Stimulated activated CD4-positive, alpha-beta T cell treated with anti-CD3 and anti-CD28 coated beads, Interleukin-4, amount 100 ng/mL, for 4 hours (primary cell): ENCODE measurements at places on chromosomes 6 and 20.

DNA sequence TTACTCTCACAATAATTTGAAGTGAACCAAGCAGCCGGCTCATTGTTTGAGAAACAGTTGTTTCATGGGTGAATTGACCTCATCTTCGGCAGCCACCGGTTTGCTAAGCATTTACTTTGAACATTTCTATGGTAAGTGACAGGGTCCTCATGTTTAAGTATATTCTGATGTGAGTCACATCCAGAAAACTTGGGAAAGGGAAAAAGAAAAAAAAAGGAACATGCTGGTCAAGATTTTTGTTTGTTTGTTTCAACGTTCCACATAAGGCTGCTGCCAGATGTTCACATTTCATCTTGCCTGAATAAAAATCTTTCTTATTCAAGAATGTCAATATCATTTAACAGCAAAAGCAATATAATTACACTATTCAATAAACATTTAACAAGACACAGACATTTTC is 55.0 kb upstream of the EXOC2 start:
- no peak for DNase-seq

GRCh38 chr6:126701676-126702560 is 362.0 kb downstream of the CENPW start:
- DNase-seq, result no peak

GRCh38 chr6:139587469-139587868 is 213.0 kb upstream of the CITED2 start:
- DNase-seq, result no peak

DNA sequence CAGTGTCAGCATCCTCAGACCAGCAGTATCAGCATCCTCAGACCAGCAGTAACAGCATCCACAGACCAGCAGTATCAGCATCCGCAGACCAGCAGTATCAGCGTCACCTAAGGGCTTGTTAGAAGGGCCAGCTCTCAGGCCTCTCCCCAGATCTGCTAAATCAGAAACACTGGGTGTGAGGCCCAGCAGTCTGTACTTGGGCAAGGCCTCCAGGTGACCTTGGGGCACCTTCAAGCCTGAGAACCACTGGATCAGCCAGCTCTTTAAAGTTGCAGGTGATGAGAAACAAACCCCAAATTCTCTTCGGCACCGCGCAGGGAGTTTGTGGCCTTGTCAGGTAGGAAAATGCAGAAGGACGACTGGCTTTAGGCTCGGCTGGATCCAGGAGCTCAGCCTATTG is 290.5 kb upstream of the CDH4 start:
- DNase-seq, result no peak

DNA sequence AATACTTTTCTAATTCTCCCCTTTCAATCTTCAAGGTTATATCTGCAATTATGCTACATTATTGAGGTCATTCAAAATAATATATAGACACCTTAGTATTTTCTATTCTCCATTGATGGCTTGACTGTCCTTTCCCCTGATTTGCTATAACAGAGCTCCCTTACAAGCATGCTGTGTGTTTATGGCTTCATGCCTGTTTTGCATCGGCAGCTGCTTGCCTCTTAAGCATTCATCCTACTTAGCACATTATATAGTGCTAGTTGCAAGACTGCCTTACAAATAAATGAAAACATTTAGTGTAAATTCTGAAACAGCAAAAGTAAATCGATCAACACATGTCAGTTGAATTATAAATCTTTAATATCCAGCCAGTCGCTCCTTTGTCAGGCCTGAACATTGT is 476.2 kb upstream of the POU3F2 start:
- no peak for DNase-seq

DNA sequence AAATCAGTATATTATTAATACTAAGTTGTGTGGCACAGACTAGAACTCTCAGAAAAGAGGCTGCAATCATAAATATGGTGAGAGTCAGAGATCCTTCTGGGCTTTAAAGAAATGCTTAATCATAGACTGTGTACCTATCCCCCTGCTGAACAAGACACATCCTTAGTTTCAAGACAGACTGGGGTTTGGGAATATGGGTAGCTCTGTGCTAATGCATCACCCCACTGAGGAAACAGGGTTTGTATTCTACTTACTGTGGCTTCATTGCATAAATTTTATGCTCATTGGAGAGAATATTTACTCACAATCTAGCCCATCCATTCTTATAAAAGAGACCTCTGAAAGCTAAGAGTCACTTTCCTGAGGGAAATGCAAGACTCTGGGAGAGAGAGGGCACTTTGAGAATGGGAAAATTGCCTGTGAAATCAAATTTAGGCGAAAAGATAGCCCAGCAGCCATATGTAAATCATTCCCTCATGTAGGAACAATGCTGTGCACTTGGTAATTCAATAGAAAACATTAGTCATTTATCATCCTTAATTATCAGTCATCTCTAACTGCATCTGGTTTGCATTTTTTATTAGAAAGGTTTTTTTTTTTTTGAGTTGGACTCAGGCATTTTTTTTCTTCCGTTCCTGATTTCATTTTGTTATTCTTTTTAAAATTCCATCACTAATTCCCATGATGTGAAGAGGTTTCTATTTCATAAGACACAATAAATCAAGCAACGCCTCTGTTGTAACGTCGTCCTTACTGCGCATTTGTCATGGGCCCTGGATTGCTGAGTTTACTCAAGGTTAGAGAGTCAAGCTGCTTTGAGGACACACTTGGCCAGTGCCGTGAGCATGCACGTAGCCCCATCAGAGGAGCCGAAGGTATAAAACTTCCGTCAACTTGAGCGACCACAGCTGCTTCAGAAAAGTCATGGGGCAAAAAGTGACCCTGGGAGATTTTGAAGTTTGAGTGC is 91.8 kb downstream of the TRMT11 start:
- no peak for DNase-seq

DNA sequence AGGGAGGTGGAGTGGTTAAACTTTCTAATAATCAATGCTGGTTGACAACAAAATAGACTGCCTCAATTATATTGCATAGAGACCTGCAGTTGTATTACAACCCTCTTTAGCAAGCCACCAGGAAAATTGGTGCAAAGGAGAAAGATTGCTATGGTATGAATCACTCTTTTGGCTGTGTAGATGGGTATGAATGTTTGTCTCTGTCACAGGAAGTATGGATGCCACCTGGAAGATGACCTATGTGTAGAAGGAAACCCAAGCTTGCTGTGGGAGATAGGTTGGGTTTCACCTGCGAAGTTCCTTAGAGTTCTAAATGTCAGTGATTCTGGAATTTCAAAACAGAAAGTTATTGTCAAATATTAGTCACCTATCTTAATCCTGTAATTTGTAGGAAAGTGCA is 134.6 kb downstream of the SOBP start:
- no peak for DNase-seq

DNA sequence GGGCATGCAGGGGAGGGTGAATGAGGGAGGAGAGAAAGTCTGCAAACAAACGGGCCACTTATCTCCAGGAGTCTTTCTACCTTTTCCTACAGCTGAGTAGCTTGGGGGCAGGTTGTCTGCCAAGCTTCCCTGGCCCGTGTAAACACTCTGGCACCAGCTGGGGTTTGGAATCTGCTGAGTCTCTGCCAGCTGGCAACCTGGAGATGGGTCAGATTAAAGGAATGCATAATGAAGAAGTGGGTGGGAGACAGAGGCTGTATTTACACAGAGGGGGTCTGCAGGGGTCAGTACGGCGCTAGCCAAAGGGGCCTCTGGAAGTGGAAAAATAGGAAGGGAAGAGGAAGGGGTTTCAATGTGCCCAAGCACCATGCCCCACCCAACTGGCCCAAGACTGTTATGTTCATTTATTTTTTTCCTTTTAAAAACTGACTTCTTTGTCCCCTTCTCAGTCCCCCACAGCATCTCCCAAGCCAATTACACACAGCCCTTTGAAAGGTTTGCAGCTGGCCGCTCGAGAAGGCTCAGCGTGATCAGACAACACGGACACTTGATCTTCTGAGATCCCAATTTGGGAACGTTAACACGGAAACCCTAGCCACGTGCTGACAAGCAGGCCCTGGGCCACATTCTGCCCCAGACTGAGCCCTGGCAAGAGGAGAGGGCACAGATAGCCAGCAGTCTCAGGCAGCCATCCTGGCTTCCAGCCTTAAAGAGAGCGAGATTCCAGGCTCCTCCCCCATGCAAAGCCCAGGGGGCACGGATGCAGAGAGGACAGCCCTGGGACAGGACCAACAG is 25.2 kb downstream of the TRAM2 start:
- DNase-seq, result no peak

- no peak for DNase-seq
Measured at GRCh38 chr6:42978487-42978838, 518 bp downstream of the PEX6 start.

GRCh38 chr6:54112151-54112650 is 958 bp downstream of the MLIP start:
- DNase-seq, result no peak

GRCh38 chr20:53124803-53125202 is 152.6 kb downstream of the TSHZ2 start:
- no peak for DNase-seq

DNA sequence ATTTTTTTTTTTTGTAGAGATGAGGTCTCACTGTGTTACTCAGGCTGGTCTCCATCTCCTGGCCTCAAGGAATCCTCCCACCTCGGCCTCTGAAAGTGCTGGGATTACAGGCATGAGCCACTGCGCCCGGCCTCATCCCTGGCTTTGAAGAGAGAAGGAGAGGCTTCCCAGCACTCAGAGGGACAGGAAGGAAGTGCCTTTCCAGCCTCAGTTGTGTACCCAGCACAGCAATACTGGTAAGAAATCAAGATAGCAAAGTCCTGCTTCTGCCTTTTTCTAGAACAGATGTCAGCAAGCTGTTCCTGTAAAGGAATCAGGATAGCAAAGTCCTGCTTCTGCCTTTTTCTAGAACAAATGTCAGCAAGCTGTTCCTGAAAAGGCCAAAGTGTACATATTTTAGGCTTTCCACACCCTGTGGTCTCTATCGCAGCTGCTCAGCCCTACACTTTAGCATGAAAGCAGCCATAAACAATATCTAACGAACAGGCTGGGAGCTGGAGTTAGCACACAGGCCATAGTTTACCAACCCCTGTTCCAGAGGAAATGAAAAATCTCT is 6.3 kb upstream of the PLTP start:
- DNase-seq, result no peak

DNA sequence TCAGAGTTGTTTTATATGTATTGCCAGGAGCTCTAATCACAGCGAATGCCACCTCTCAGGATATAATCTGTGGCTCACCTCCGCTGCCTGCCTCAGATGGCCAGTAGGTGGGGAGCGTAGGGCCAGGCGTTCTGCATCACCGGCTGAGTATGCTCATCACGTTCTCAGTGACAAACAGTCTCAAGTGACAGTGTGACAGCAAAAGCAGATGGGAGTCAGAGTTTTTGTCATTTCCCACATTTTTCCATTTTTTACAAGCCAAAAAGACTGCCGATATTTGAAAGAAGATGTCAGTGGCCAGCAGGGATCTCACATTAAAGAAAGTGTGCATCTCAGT is 208.7 kb downstream of the ALDH8A1 start:
- DNase-seq, result no peak

GRCh38 chr6:28742668-28743270 is 181.0 kb downstream of the TRIM27 start:
- no peak for DNase-seq

DNA sequence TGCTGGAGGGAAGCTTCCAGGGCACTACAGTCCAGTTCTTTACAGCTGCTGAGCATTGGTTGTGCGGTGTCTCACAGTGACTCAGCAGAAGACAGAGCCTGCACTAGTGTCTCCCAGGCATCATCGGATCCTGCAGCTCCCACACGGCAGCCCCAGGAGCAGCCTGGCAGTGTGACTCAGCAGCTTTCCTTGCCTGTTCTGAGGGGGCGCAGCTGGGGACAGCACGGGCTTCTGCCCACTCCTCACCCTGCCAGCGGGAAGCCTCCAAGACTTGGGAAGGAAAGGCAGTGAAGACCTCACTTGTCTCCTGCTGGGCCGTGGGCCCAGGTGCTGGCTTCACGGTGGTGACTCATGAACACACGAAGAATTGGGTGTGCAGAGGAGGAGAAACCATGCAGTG is 165.4 kb downstream of the SYNDIG1 start:
- DNase-seq, result no peak

DNA sequence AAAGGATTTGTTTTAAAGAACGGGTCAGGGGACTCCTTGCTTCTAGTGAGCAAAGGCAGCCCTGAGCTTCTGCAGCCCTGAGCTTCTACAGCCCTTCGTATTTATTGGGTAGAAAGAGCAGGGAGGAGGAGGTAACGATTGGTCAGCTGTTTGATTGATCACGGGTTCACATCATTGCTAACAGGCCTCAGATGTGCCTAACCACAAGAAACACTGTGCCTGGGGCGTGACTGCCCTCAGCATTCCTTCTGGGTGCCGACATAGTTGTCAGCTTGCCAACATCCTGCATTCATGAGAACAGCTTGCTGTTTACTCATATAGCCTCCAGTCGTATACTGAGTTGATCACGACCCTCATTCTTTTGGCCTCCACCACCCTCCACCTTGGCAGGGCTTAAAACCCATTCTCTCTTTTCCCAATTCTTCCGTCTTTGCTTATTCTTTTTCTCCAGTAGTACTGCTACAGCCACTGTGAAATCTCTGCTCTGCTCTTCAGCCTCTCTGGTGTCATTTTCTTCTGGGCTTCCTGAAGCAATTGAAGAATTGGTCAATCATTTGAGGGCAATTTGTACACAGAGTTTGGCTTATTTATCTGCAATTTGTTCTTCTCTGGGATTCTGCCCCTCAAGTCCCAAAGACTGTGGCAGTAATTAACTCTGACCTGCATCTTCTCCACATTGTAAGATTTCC is 25.4 kb upstream of the NOP56 start:
- DNase-seq, result no peak

DNA sequence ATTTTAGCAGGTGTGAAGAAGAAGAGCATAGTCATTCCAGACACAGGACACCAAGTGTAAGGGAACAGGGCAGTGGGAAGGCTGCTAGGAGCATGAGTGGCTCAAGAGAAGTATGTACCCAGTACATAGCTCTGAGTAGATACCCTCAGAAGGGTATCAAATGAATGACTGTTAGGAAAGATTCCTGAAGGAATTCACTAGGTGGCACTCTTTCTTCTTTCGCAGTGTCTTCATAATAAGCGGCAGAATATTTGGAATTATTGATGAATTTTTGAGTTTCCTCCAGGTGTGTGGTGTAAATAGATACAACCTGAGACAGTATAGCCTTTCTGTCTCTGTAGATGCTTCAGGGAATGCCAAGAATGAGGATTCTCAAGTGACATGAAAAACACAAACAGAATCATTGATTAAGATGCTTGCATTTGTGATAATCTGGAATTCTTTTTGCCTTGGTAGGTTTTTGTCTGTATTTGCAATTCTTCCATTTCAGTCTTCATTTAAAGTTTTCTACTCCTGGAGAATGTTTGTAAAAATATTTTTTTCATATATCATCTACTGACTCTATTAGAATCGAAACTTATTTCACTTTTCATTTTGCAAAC is 264.3 kb upstream of the RIMS1 start:
- DNase-seq, result no peak

DNA sequence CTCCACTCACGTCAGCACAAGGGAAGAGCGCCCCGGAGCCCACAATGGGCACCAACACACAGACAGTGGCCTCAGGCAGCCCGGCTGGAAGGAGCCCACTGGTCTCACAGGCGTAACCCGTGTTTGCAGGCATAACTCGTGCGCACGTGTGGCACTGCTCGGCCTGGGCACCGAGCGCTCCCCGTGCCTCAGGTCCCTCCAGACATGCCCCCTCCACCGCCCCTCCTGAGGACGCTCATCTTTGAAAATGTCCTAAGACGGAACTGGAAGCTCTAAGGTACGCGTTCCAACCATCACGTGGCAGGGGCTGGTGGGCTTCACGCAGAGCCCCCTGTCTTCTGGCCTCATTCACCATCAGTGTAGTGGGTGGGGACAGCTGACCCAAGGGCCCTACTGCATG is 44.6 kb downstream of the SSR1 start:
- no peak for DNase-seq

- no peak for DNase-seq
Measured at GRCh38 chr6:226516-227073, 65.7 kb upstream of the DUSP22 start.

GRCh38 chr6:38236631-38237030 is 403.1 kb downstream of the BTBD9 start:
- no peak for DNase-seq
